ENCODE measurements at places on chromosomes 11 and 22. TPM values are rescaled to one million over a fixed set of nuclear protein-coding genes. Genes with fewer than 3 reads are reported as not detected.
A peak's percentile ranks its signal among the peaks of the same experiment; 100 is the strongest.

DNA sequence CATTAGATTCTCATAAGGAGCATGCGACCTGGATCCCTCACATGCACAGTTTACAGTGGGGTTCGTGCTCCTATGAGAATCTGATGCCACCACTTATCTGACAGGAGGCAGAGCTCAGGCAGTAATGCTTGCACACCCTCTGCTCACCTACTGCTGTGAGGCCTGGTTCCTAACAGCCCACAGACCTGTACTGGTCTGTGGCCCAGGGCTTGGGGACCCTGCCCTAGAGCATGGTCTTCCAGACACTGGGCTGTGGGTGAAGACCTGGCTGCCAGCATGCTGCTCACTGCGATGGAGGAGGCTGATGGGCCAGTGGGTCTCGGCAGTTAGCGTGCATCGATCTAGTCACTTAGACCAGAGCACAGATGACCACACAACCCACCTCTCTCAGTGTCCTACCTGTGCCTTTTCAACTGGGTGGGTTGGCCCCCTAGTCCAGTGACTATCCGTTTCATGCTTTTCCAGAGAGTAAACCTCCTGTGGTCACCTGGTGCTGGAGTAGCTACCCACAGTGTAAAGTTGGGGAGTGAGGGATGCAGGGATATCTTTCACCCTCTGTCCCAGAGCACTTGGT, 21.1 kb downstream of the MED15 start:
- H3K36me3 ChIP-seq = peaks cover 11% of the 10 kb centered on the region
- H3K27ac ChIP-seq = peak overlapping the region; percentile 59
- DNase-seq = no peak
- no peaks in the 10 kb centered on the region for H3K27me3 ChIP-seq

DNA sequence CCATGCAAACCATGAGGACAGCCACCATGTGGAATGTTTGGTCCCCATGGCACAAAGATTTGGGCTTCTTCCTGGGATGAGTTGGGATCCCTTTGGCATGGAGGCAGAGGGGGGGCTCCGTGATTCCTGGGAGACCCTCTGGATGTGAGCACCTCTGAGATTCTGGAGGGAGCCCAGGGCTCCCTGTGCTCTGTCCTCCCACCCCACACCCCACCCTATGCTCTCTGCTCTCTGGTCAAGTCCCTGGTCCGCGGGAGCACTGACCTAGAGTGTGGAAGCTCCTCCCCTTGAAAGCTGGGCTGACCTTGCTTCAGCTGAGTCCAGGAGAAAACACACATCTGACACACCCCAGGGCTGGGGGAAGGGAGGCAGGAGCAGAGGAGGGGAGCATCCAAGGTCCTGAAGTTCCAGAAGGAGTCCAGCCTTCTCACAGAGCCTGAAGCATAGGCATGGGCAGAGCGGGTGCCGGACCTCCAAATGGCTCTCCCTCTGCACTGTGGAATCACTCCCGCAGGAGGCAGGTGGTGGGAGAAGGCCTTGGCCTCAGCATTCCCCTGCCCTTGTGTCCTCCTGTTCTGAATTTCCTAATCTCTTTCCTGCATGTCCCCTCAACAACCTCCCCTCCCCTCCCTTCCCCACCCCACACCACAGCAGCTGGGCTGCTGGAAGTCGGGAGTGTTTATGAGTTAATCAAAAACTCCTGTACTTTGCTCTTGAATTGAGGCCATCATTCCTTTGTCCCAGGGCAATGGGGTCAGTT, 25.7 kb upstream of the OAF start:
- DNase-seq = no peak
- no peak overlapping the region for H3K27ac ChIP-seq
- peaks cover 10% of the 10 kb centered on the region for H3K4me1 ChIP-seq
- H3K36me3 ChIP-seq = no peaks in the 10 kb centered on the region
- no peak overlapping the region for H3K4me3 ChIP-seq

DNA sequence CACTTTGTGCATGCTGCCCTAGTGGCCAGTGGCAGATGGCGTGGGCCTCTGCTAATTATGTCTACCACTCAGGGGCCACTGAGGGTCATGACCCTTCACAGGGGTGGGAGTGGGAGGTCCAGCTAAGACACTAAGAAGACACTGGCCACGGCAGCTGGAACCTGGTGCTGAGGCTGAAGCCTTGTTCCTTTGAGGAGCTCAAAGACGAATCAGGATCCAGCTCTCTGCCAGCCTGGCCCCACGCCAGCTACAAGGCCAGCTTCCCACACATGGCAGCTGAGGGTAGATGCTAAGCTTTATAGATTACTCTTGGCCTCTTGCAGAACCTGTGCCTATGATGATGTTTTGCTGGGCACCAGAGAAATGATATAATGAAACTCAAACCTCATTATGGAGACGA, 226.3 kb downstream of the DSCAML1 start:
- no peak overlapping the region for H3K4me3 ChIP-seq
- no peaks in the 10 kb centered on the region for H3K4me1 ChIP-seq
- DNase-seq = no peak
- H3K27me3 ChIP-seq = peaks cover 6% of the 10 kb centered on the region
- no peaks in the 10 kb centered on the region for H3K36me3 ChIP-seq

C22orf23 gene
- total RNA-seq = 0.19 TPM

GRCh38 chr22:42680648-42681047, 31.5 kb upstream of the CYB5R3 start:
- peaks cover 13% of the 10 kb centered on the region for H3K4me1 ChIP-seq
- H3K4me3 ChIP-seq = no peak overlapping the region
- peaks cover 6% of the 10 kb centered on the region for H3K27me3 ChIP-seq
- H3K36me3 ChIP-seq = peaks cover 1% of the 10 kb centered on the region
- no peak for DNase-seq

ADAMTS15 gene
- total RNA-seq = 0.07 TPM

DNA sequence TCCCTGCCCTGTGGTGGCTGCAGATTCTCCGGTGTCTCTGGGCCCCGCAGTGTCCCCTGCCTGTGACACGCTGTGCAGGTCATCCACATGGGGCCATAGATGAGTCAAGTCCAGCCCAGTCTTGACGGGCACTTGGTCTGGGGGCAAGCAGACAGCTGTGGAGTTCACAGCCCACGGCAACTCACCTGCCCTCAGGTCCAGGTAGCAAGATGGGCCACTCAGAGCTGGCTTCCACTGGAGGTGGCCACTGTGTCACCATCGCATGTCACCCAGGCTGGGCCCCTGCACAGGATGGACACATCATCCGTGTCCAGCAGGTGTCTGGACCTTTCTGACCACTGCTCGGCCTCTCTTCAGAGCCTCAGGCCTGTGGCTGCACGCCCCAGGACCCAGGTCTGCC, 109.9 kb downstream of the CACNA1I start:
- peaks cover 4% of the 10 kb centered on the region for H3K27me3 ChIP-seq
- no peaks in the 10 kb centered on the region for H3K36me3 ChIP-seq
- DNase-seq = no peak
- H3K27ac ChIP-seq = no peak overlapping the region
- H3K4me1 ChIP-seq = no peaks in the 10 kb centered on the region
- no peak overlapping the region for H3K4me3 ChIP-seq

CCDC73 gene
- total RNA-seq = not detected

GRCh38 chr11:33178443-33179180, 17.3 kb upstream of the CSTF3 start:
- H3K4me1 ChIP-seq = peaks cover 13% of the 10 kb centered on the region
- DNase-seq = no peak
- H3K4me3 ChIP-seq = no peak overlapping the region
- no peaks in the 10 kb centered on the region for H3K36me3 ChIP-seq
- H3K27ac ChIP-seq = no peak overlapping the region

- H3K4me1 ChIP-seq = peaks cover 5% of the 10 kb centered on the region
- DNase-seq = no peak
- no peak overlapping the region for H3K4me3 ChIP-seq
- H3K36me3 ChIP-seq = no peaks in the 10 kb centered on the region
Measured at GRCh38 chr11:83827940-83828554, 541.9 kb upstream of the CCDC90B start.

GRCh38 chr11:102225689-102226568, 91.4 kb upstream of the BIRC3 start:
- H3K4me3 ChIP-seq = no peak overlapping the region
- no peak overlapping the region for H3K27ac ChIP-seq
- H3K4me1 ChIP-seq = no peaks in the 10 kb centered on the region
- no peaks in the 10 kb centered on the region for H3K36me3 ChIP-seq
- peaks cover 13% of the 10 kb centered on the region for H3K27me3 ChIP-seq

OR5B12 gene
- total RNA-seq = not detected

DNA sequence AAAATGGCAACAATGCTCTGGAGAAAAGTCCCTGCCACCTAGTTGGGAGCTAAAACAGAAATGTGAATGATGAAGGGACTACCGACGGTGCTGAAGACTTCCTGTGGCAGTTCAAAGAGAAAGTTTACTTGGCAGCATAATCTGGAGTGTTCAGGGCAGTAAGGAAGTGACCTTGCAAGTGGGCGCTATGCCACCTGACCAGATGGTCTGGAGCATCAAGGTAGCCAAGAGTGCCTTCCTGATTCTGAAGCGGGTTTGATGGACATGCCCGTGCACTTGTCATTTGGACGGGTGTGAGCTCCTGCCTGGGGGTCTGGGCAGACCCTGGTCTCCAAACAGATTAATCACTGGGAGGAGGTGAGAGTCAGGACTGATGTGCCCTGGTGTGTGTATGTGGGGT, 1.8 kb upstream of the SNX19 start:
- H3K27ac ChIP-seq = no peak overlapping the region
- H3K27me3 ChIP-seq = peaks cover 16% of the 10 kb centered on the region
- H3K36me3 ChIP-seq = peaks cover 3% of the 10 kb centered on the region

- no peaks in the 10 kb centered on the region for H3K27me3 ChIP-seq
- peaks cover 17% of the 10 kb centered on the region for H3K36me3 ChIP-seq
- H3K4me3 ChIP-seq = no peak overlapping the region
- peaks cover 11% of the 10 kb centered on the region for H3K4me1 ChIP-seq
Measured at GRCh38 chr11:57498540-57498939, 17.0 kb downstream of the SLC43A1 start.

GRCh38 chr11:2471804-2472096, 26.9 kb downstream of the KCNQ1 start:
- no peak overlapping the region for H3K27ac ChIP-seq
- H3K4me3 ChIP-seq = no peak overlapping the region
- H3K36me3 ChIP-seq = no peaks in the 10 kb centered on the region
- H3K4me1 ChIP-seq = peaks cover 38% of the 10 kb centered on the region
- no peaks in the 10 kb centered on the region for H3K27me3 ChIP-seq
- DNase-seq = no peak

USP2 gene
- total RNA-seq = 3.0 TPM

DNA sequence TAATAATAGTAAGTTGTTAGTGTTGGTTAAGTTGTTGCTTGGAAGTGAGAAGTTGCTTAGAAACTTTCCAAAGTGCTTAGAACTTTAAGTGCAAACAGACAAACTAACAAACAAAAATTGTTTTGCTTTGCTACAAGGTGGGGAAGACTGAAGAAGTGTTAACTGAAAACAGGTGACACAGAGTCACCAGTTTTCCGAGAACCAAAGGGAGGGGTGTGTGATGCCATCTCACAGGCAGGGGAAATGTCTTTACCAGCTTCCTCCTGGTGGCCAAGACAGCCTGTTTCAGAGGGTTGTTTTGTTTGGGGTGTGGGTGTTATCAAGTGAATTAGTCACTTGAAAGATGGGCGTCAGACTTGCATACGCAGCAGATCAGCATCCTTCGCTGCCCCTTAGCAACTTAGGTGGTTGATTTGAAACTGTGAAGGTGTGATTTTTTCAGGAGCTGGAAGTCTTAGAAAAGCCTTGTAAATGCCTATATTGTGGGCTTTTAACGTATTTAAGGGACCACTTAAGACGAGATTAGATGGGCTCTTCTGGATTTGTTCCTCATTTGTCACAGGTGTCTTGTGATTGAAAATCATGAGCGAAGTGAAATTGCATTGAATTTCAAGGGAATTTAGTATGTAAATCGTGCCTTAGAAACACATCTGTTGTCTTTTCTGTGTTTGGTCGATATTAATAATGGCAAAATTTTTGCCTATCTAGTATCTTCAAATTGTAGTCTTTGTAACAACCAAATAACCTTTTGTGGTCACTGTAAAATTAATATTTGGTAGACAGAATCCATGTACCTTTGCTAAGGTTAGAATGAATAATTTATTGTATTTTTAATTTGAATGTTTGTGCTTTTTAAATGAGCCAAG, 2.7 kb downstream of the NEAT1 start:
- H3K4me1 ChIP-seq = peaks cover 69% of the 10 kb centered on the region
- peaks cover 63% of the 10 kb centered on the region for H3K36me3 ChIP-seq
- peak overlapping the region; percentile 88 for H3K4me3 ChIP-seq

DNA sequence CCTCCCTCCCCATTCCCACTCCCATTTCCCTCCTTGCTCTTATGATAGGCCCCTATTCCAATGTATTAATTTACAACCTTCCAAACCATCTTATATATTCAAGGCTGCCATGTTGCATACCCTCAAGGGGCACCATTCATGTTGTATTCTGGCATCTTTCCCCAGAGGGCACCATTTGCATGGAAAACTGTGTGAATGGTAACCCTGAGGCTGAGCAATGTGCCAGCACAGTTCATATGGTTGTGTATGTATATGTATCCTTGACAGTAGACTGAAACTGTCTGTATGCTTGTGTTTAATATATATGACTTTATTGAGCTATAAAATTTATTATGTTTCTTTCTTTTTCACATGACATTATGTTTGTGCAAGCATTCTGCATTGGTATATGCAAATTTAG, 7.3 kb downstream of the RASSF10 start:
- no peaks in the 10 kb centered on the region for H3K4me1 ChIP-seq
- no peaks in the 10 kb centered on the region for H3K36me3 ChIP-seq
- no peak for DNase-seq

DNA sequence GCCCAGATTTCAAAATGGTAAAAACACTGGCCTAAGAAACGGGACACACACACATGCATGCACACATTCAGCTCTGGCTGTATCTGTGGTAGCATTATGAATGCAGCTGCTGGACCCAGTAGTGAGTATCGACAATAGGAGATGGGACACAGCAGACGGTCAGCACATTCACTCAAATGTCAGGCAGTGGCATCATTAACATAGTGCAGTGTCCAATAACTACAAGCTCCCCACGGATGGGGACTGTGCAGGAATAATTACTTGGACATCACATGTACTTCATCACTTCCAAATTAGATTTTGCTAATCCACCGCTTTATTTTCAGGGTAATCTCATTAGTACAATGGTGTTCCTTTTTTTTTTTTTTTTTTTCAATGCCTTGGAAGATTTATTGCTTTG, 109.5 kb downstream of the FANCF start:
- no peaks in the 10 kb centered on the region for H3K36me3 ChIP-seq
- H3K27ac ChIP-seq = no peak overlapping the region
- no peak for DNase-seq
- H3K4me3 ChIP-seq = no peak overlapping the region
- H3K4me1 ChIP-seq = no peaks in the 10 kb centered on the region

- no peak overlapping the region for H3K4me3 ChIP-seq
- no peaks in the 10 kb centered on the region for H3K27me3 ChIP-seq
- DNase-seq = no peak
- no peaks in the 10 kb centered on the region for H3K4me1 ChIP-seq
- H3K27ac ChIP-seq = no peak overlapping the region
Measured at GRCh38 chr22:27994481-27995331, 75.7 kb upstream of the PITPNB start.

DNA sequence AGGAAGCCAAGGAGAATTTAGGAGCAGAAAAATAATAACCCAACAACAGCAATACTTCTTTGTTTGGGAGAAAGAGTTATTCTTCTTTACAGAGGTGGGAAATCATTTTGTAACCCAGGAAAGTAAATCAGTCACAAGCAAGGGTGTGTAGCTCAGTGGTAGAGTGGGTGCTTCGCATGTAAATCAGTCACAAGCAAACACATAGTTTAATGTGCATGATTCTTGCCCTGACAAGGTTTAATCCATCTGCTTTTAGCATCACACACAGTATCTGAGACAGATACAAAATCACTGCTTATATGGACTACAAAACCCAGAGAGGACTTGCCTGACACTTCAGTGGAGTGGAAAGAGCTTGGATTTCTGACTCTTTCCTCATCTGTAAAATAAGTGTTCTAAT, 82.0 kb downstream of the RELT start:
- peaks cover 2% of the 10 kb centered on the region for H3K36me3 ChIP-seq
- no peak overlapping the region for H3K27ac ChIP-seq
- no peak overlapping the region for H3K4me3 ChIP-seq
- no peaks in the 10 kb centered on the region for H3K27me3 ChIP-seq
- DNase-seq = no peak
